ENCODE measurements at places on chromosomes 5 and 9.

DNA sequence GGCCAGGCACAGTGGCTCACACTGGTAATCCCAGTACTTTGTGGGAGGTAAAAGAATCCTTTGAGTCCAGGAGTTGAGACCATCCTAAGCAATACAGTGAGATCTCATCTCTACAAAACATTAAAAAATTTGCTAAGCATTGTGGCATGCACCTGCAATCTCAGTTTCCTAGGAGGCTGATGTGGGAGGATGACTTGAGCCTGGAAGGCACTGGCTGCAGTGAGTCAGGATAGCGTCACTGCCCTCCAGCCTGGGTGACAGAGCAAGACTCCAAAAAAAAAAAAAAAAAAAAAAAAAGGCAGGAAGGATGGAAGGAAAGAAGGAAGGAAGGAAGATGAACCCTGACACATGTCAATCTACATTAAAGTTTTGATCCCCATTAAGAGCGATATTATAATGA, 1452.2 kb upstream of the ACO1 start:
- no peak for DNase-seq

DNA sequence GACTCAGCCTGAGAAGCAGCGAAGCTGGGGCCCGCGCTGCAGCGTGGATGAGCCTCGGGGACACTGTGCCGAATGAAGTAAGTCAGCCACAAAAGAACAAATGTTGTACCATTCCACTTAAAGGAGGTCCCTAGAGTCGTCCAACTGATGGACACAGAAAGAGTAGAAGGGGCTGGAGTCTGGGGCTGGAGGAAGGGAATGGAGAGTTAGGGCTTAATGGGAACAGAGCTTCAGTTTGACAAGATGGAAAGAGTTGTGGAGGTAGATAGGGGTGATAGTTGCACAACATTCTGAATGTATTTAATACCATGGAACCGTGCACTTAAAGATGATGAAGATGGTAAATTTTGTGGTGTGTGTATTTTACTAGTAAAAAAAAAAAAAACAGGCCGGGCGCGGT, 119.9 kb downstream of the EHMT1 start:
- no peak for DNase-seq

DNA sequence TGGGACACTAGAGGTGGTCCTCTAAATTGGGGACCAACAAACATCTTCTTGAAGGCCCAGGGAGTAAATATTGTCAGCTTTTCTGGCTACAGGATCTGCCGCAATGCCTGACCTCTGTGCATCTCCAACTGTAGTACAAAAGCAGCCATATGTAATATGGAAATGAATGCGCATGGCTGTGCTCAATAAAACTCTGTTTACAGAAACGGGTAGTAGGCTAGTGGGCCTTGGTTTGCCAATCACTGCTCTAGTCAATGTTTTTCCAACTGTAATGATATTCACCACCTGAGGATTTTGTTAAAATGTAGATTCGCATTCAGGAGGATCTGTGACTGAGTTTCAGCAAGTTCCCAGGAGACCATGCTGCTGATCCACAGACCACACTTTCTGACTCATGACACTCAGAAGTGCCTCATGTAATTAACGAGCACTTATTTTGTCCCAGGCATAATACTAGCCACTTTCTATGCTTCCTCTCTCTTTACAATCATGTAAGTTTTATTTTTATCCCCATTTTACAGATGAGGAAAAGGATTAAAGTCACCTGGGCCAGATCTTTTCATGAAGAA, 96.9 kb downstream of the MED27 start:
- DNase-seq: no peak

- DNase-seq: no peak
Measured at GRCh38 chr9:88011005-88011766, 36.9 kb upstream of the CDK20 start.

DNA sequence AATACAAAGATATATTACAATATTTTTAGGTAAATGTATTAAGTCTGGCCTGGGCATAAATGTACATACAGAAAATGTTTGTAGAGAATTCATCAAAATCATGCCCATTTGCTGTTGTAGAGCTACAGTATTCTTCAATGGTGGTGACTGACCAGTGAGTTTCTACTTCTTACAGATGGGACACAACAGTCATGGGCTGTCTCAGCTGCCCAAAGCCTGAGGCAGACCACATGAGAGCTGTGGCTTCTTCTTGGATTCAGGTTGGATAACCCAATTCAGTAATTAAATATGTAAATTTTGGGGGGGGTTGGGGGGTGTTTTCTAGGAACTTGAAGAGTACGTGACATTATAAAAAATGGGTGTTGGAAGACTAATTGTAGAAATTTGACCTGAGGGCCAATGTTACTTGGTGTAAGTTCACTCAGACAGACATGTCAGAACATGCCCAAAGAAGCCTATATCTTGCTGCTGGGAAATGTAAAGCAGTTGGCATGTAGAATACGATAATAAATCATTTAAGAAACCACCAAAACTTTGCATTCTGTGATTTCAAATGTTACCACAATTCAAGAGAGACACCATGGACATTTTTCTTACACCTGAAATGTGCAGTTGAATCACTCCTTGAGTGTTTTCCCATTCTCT, 17.9 kb downstream of the STARD4 start:
- DNase-seq: no peak

- DNase-seq: no peak
Measured at GRCh38 chr5:1792842-1793266, 6.8 kb downstream of the MRPL36 start.

- no peak for DNase-seq
Measured at GRCh38 chr9:98228392-98229089, 26.9 kb downstream of the TBC1D2 start.

DNA sequence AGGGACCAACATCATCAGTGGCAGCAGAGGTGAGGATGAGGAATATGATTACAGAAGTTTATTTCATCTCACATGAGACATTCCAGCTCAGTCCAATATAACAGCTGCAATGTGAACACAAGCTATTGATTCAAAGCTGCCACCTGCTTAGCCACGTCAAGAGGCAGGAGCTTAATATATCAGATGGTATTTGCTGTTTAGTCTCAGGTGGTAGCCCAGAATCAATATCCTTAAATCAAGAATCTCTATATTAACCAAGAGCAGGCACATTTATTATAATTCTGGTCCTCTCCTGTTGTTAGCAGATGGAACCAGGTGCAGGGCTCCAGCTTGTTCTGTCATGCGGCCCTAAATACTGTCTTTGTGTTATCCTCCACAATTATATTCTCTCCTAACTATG, 431.6 kb downstream of the ICE1 start:
- no peak for DNase-seq

GRCh38 chr5:163369776-163370385, 67.5 kb upstream of the CCNG1 start:
- DNase-seq: no peak

DNA sequence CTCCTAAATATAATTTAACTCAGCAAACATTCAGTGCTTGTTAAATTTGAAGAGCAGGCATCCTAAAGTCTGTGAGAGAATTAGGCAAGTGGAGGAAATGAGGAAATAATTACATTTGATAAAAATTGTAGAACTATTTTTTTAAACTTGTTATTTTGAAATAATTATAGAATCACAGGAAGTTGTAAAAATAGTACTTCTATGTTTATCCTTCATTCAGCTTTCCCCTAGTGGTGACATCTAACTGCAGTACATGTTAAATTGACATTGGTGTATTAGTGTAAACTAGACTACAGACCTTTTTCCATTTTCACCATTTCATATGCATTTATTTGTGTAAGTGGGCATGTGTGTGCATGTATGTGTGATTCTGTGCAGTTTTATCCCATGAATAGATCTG, 51.6 kb downstream of the F2RL2 start:
- DNase-seq: no peak

DNA sequence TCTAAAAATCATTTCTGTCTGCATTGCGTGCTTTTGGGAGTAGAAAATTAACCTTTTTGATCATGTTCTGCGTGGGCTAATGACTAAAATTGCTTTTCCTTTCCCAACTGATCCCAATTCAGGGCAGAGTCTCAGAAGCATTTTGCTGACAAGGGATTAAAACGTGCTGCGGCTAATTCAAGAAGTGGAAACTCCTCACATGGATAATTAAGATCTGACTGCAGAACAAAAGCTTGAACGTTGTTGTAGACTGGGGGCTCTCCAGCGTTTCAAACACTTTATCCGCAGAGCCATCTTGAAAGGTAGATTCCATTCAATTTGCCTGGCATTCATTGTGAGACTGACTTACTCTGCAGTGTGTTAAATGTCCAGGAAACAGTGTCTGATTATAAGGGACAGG, 485.3 kb upstream of the DMAC1 start:
- no peak for DNase-seq

DNA sequence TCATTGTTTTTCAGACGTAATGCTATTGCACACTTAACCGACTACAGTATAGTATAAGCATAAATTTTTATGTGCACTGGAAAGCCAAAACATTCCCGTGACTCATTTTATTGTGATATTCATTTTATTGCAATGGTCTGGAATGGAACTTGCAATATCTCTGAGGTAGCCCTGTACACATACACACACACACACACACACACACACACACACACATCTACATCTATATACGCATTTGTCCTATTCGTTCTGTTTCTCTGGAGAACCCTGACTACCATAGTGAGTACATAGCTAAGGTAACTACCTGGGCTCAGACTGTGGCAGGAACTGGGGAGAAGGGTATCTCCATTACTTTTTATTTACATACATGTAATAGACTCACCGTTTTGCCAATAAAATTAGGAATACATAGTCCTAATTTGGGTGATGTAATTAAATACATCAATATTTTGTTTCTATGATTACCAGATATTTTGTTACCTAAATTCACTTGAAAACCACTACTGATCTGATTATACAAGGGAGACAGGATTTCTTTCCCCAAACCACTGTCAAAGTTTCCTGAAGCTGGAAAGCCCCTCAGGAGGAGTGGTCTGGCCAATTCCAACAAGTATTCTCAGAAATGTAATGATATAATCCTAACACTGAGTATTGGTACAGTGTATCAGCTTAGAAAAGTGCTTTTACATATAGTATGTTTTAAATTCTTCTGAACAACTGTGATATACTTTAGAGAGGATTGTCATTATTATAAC, 74.0 kb upstream of the PLPP1 start:
- no peak for DNase-seq

DNA sequence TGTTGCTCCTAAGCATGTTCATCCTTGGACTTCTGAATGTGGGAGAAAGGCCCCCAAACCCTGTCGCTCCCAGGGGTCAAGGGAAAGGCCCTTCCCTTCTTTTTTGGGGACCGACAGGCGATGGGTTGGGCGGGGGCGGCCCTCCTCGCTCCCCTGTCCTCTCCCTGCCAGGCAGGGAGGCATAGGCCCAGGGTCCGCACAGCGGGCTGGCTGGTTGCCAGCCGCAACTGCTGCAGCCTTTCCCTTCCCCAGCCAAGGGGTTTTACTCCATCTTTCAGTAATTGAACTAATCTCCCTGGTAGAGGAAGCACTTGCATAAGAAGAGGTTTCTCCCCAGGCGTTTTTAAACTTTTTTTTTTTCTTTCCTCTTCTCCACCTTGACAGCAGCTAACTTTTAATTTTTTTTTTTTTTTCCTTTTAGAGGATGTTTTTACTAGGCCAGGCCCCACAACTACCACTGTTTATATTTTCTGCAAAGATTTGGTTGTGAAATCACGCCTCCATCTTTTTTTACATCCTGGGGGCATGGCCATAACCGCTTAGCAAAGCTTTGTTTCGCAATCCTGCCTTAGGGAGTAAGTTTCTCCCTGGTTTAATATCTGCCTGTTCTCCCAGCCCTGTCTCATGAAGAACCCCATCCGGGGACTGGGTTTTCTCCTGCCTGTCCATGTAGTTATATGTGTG, 216.9 kb upstream of the ZNF608 start:
- no peak for DNase-seq

DNA sequence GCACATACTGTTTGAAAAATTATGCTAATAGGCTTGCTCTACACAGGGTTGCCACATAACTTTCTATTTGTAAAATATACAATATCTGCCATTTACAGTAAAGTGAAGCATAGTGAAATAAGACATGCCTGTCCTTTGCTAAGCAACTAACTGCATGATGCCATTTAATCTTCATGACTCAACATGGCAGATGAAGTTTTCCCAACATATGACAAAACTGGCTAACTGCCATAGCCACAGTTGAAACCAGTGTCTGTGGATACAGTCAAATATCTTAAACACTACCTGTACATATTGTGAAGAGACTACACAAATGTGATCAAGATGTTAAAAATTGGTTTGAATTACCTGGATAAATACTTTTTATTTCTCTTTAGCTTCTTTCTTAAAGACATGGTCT, 3.1 kb upstream of the DMAC1 start:
- DNase-seq: no peak

DNA sequence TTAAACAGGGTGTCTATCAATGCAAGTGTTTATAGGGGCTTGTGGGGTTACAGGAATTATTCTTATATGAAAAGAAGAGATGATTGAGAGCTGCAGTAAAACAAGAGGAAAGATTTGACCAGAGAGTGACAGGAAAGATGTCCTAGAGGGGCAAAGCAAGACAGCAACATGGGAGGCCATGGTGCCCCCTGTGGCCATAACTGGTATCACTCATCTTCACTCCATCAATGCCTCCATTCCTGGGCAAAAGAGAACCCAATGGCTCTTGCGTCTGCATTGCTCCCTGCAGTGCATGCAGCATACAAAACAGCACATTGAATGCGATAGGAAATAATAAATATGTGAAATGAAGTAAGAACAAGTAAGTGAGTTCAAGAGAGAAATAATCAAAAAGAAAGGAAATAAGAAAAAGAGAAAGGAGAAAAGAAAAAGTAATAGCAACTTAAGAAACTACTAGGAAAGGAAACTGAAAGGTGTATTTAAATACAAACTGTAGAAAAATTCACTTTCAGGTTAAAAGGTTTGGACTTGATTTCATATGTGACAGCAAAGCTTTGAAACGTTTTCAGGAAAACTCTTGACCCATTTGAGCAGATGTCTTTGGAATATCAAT, 206.6 kb downstream of the SEMA5A start:
- DNase-seq: no peak

DNA sequence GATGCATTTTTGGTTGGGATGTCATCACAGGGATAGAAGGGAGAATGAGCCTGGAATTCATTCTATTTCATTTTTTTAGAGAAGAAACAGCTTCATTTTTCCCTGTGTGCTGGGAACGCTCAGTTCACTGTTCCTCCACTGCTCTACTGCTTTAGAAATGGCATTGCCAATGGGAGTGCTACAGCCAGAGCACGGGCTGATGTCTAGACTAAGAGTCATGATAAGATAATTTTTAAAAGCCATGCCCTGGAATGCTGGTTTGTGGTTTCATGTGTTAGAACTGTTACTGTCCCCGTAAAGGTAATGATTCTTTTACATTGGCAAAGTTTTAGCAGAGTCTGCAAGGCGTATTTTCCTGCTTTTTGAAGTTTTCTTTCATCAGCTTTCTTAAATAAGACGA, 119.6 kb downstream of the SEMA6A start:
- no peak for DNase-seq

GRCh38 chr9:35254237-35254636, 92.4 kb downstream of the UNC13B start:
- DNase-seq: no peak

- DNase-seq: no peak
Measured at GRCh38 chr5:39266442-39266841, 47.1 kb upstream of the FYB1 start.

- DNase-seq: no peak
Measured at GRCh38 chr5:111676466-111676865, 80.5 kb downstream of the NREP start.

GRCh38 chr5:104977529-104977928, 1414.9 kb upstream of the NUDT12 start:
- no peak for DNase-seq

All from amygdala (tissue), 56 donors.